ENCODE measurements at places on chromosomes 5 and 9.

- DNase-seq, result no peak
Measured at GRCh38 chr5:119801570-119801969, 172.2 kb downstream of the FAM170A start.

DNA sequence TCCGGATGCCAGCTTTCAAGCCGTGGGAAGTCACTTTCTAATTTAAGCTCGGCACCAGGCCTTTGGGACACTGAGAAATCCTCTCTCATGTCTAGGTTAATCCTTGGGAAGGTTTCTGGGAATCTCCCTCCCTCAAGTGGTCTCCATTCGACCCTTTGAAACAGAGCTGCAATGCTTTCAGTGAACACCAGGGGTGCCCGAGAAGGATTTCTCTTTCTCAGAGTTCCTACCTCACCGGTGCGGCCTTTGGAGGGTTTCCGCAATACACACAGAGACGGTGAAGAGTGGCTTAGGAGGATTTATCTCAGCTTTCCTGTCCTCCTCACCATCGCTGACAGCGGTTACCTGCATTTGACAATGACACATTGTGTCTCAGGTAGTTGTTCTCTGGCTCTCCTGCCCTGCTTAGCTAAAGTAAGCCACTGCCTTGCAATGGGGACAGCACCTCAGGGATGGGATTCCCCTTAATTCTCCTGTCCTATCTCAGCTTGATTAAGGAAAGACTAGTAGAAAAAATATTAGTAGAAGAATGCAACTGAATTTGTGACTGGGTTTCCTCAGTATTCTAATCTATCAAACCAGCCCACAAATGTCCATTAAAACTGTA, 180.6 kb downstream of the GABRG2 start:
- DNase-seq, result no peak

DNA sequence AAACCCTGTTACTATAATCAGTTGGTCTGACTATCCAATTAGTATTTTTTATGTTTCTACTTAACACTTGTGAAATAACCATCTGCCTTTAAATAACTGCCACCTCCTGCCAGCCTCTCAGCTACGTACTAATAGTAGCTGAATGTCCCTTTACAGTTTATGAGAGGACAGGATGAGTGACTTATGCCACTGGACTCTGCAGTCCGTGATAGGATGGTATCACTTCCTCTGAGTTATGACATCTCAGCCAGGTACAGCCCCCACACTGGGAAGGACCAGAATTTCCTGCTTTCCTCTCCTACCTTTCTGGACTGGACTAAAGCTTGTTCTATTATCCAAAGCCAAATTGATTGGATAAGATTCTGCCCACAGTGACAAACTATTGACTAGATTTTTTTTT, 102.9 kb downstream of the ZFAND5 start:
- DNase-seq, result no peak

DNA sequence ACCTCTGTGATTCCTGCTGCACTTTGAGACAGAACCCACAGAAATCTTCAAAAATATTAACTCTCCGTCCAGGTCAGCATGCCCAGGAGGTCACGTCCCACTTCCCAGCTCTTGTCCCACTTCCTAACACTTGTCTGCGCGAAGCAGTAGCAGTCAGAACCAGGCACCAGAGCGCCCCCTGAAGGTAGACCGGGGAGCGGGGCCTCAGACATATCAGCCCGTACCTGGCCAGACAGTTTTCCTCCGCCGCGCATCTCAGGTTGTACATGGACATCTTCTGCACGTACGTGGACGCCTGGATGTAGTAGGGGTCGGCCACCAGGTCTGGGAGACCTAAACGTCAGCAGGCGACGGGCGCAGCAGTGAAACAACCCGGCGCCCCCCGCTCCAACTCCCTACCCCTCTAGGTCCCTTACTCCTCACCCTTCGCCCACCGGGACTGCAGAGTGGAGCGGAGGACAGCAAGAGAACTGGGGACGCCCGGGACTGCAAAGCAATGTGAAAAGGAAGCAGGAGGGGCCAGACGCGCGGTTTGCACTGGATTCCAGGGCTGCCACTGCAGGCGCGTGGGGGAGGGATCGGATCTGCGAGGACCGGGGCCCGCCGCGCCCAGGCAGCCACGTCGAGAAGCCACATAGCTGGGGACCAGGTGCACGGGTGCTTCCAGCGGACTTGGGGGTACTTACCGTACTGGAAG, 1.2 kb downstream of the LOX start:
- DNase-seq, result peak; percentile 58

DNA sequence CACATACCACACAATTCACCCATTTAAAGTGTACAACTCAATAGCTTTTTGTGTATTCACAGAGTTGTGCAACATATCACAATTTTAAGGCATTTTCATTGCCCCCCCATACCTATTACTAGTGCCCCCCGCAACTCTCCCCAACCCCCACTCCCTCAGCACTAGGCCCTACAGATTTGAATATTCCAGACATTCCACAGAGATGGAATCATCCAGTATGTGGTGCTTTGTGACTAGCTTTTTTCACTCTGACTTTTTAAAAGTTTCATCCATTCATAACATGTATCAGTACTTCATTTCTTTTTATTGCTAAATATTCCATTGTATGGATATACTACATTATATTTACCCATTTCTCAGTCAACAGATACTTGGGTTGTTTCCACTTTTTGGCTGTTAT, 102.9 kb upstream of the LRRTM2 start:
- no peak for DNase-seq

GRCh38 chr5:154501566-154501965, 23.5 kb upstream of the HAND1 start:
- no peak for DNase-seq

GRCh38 chr9:105313238-105313637, 68.8 kb downstream of the SLC44A1 start:
- DNase-seq, result no peak

- DNase-seq, result no peak
Measured at GRCh38 chr9:129097671-129098306, 12.8 kb downstream of the CRAT start.

DNA sequence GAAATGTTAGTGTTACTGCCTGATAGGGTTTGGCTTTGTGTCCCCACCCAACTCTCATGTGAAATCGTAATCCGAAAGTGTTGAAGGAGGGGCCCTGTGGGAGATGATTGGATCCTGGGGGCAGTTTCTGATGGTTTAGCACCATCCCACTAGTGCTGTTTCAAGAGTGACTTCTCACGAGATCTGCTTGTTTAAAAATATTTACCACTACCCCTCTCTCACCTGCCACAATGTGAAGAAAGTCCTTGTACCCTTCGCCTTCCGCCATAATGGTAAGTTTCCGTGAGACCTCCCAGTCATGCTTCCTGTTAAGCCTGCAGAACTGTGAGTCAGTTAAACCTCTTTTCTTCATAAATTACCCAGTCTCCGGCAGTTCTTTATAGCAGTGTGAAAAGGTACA, 2.6 kb upstream of the RFX3 start:
- no peak for DNase-seq

DNA sequence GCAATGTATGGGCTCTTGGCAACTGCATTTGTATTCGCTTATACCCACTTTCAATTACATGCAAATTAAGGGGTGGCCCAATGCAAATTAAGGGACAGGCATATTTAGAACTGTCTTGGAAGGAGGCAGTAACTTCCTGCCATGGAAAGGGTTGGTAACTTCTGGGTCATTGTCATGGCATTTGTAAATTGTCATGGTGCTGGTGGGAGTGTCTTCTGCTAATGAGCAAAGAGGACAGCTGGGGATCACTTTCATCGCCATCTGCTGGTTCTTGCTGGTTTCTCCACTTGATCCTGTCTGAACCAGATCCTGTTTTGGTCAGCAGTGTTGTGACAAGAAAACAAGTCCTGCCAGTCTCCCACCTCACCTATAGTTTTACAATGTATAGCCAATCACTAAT, 23.3 kb upstream of the UGT3A2 start:
- DNase-seq, result no peak

GRCh38 chr9:103152473-103152872, 157.3 kb downstream of the CYLC2 start:
- no peak for DNase-seq

Data from GM10248 (cell line).